ENCODE measurements at places on chromosomes 5 and 9.

GRCh38 chr9:86926145-86926544 is 21.2 kb downstream of the GAS1 start:
- DNase-seq: no peak

GRCh38 chr9:18829873-18830272 is 203.1 kb downstream of the SAXO1 start:
- no peak for DNase-seq

DNA sequence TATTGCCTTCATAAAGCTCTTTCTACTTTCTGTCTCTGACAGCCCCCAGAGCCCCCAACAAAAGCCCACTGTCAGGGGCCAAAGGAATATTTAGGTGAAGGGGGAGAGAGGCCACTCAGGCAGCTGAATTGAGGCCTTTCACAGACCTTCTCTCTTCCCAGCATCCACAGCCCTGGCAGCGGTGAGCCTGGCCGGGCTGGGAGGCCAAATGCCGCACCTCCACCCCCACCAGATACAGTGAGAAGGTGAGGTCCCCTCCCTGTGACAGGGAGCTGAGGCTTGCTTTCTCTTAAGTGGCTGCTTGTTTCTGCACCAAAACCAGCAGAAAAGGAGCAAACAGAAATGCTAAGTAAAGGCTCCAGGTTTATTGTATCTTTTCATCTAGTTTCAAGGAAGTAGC is 168.1 kb downstream of the ROR2 start:
- no peak for DNase-seq

GRCh38 chr5:136605638-136606037 is 240.3 kb upstream of the TRPC7 start:
- DNase-seq: no peak

- DNase-seq: no peak
Measured at GRCh38 chr5:75275756-75276155, 39.1 kb upstream of the ANKRD31 start.

DNA sequence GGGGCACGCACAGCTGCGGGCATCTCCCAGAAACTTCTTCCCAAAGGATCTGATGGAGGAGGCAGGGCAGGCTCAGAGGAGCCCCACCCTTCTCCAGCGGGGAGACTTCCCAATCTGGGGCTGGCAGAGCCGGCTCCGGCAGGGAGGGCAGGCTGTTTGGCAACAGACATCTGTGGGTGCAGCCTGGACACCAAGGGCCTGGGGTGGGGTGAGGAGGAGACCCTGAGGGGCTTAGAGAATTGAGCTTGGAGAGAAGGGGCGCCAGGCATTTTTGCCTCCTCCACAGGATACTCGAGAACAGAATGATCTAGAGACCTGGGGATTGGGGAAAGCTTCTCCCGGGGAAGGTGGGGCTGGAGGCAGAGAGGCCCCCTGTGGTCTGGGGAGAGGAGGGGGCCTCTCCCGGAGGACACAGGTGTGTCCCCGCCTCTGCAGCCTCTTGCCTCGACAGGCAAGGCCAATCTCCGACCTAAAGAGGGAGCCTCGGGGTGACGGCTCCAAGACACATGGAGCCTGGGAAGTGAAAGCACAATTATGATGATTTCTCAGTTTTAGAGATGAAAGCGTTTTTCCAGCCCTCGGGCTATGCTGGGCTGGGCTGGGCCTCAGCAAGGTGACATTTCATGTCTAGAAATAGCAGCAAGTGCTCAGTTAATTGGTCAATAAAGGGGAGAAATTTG is 8.4 kb downstream of the LHX3 start:
- no peak for DNase-seq

- no peak for DNase-seq
Measured at GRCh38 chr9:101486693-101487442, 46.8 kb upstream of the RNF20 start.

- no peak for DNase-seq
Measured at GRCh38 chr5:85159395-85159794, 774.7 kb upstream of the EDIL3 start.

DNA sequence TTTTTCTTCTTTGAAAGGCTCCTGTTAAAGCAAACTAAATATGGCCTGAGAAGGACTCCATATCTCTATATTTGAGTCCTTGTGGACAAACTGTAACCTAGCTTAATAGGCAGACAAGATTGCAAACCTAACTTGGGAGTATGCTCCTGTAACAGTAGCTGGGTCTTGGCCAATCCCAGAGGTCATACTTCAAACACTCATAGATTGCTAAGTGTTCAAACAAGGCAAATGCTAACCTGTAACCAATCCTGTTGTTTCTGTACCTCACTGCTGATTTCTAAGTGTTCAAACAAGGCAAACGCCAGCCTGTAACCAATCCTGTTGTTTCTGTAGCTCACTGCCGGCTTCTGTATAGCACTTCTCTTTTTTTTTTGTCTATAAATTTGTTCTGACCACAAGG is 50.6 kb upstream of the CLK4 start:
- no peak for DNase-seq
